Renal cortex interstitium (tissue), 15 donors: ENCODE measurements at places on chromosomes 16 and 17. TPM values are rescaled to one million over a fixed set of nuclear protein-coding genes. Genes with fewer than 3 reads are reported as not detected.

DNA sequence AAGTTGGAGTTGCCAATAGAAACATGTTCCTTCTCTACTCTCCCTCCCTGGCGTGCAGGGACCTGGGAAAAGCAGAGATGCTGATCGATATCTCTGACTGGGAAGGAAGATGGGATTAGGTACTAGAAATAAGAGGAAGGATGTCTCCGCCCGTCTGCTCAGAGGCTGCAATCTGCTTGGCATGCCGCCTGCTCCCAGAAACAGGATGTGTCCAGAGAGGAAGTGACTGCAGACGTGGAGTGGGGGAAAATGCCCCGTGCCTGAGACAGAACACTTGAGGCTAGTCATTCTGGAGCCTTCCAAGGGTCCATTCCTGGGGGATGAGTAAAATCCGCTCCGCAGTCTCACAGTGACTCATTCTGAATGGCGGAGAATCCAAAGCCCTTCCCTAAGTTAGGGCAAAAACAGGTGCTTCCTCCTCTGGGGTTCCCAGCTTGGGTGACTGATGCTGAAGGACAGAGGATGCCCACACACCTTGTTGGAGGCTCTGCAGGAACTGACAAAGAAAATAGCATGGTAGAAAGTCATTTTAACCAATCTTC is 45.0 kb upstream of the SMURF2 start:
- DNase-seq = peak; percentile 45

DNA sequence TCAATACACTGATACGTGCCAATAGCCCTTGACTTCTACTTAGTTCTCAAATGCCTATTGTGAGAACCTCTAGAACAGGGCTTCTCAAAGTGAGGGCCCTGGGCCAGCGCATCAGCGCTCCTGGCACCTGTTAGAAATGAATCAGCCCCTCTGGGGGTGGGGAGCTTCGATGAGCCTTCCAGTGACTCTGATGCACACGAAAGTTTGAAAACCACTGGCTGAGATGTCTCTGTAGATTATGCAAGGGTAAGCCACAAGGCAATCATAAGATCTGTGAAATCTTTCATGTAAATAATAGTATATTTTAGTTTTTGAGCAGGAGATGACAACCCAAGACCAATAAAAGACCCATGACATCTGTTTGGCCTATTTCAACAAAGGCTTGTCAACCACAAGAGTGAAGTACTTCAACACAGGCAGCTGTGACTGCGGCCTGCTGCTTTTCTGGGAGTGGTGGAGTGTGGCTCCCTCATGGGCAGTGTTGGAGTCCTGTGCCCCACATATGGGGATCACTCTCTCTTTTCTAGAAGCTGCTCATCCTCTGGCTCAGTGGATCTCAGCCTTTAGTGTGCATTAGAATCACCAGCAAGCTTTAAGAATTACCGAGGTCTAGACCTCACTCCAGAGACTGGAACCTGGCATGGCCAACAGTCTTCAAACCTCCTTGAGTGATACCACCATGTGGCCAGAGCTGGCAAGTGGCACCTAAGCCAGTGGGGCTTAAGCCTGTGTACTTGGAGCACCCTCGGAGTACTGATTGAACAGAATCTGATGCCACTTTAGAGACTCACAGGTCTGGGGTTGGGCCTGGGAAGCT is 5.8 kb downstream of the MTHFSD start:
- no peak for DNase-seq

DNA sequence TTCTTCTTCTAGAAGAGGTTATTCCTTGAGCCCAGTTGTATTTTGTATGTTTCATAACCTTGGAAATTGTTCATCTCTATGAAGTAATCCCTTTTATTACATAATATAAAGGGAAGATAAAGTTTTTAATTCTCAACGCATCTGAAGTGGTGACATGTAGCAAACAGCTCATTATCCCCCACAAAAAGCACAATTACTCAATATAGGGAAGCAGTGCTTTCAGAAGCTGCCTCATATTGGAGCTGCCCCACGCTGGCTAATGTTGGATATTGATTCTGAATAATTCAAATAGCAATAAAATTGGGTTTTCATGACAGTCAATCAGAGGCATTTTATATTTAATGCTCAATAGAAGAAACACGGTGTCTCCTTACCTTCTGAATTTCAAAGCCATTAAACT is 604.3 kb upstream of the RBFOX1 start:
- DNase-seq = no peak

GRCh38 chr16:71675380-71675779 is 49.1 kb downstream of the PHLPP2 start:
- DNase-seq = no peak

GRCh38 chr17:41848788-41849187 is 11.2 kb downstream of the KLHL10 start:
- DNase-seq = no peak

Gene CD300H
- not detected for polyA plus RNA-seq
